ENCODE measurements at places on chromosomes 1 and 21.

GRCh38 chr1:154810571-154810970 lies 59.5 kb downstream of the KCNN3 start:
- DNase-seq, result no peak

DNA sequence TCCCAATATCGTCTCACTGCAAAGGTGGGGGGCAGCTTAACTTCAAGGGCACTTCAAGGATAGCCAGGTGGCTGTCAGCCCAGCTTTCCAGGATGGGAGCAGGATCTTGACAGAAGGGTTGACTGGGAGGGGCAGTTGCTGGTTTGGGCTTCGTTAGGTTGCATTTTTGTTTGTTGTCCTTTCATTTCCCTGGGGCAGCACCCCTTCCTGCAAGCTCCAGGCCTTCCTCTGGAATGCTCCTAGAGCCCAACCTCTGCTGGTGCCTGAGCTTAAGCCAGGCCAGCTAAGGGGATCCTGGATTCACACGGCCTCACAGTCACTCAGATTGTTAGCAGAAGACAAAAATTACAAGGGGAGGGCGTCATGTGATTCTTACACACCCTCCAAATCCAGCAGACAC lies 4.1 kb upstream of the OLIG2 start:
- no peak for DNase-seq

DNA sequence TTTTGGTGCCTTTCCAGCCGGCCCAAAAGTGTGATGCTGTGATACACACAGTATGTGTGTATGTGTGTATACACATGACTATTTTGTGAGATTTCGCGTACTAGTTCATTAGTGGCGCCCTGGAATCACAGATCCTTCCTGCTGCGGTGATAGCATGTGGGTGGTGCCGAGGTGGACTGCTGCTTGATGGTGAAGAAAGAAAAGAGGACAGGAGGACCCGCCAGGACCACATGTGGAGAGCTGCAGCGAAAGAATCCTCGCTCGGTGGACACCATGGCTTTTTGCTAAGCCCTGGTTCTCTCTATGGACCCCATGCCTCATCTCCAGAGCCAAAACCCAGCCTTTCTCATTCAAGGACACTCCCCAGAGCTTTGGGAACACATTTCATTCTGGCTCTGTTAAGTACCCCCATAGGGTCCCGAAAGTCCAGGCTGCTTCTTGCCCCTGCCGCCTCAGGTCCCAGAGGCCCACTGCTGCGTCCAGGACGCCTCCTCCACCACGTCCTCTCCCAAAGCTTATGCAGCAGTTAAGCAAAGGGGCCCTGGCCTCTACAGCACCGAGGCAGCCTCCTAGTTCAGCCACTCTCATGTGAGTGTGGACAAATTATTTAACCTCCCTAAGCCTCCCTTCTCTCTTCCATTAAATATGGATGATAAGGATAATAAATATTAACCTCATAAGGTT lies 32.8 kb upstream of the COX20 start:
- DNase-seq, result no peak

DNA sequence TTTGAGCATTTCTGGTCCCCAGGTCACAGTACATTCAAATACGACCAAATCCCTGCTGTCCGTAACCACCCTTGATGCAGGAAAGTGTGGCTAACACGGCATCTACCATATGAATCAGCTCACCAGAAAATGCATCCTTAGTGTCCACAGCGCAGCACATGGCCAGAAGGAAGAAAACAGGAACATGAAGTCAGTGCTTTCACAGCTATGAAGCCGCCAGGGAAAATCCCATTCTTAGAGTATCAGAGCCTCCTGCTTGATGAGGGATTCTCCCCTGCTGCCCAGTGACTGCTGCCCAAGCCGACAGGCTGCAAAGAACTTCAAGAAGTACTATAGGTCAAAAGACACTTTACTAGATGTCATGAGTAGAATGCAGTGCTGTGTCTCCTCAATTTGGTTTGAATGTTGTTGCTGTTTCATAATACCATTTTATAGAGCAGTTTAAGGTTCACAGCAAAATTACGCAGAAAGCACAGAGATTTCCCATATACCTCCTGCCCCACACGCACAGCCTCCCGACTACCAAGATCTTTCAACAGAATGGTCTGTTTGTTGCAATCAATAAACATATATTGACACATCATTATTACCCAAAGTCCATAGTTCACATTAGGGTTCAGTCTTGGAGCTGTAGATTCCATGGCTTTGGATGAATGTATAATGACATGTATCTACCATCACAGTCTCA lies 14.5 kb downstream of the TIAM1 start:
- DNase-seq, result no peak

DNA sequence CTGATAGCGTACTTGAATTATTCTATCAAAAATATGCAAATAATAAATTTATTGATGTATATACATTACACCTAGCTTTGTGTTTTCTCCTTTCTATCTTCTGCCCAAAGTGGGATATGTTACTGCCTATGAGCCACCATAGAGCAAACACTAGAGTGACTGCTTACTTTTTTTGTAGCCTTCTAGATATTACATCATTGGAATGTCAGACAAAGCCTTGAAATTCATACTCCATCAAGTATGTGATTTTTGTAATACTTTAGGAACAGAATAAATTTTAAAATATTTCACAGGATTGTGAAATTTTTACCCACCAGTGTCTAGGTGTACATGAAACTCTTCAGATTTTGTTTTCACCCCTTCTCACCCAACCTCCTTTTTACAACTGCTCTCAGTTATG lies 787.6 kb downstream of the USP25 start:
- peak; percentile 71 for DNase-seq

GRCh38 chr1:31765516-31765915 lies 1.4 kb upstream of the ADGRB2 start:
- no peak for DNase-seq

DNA sequence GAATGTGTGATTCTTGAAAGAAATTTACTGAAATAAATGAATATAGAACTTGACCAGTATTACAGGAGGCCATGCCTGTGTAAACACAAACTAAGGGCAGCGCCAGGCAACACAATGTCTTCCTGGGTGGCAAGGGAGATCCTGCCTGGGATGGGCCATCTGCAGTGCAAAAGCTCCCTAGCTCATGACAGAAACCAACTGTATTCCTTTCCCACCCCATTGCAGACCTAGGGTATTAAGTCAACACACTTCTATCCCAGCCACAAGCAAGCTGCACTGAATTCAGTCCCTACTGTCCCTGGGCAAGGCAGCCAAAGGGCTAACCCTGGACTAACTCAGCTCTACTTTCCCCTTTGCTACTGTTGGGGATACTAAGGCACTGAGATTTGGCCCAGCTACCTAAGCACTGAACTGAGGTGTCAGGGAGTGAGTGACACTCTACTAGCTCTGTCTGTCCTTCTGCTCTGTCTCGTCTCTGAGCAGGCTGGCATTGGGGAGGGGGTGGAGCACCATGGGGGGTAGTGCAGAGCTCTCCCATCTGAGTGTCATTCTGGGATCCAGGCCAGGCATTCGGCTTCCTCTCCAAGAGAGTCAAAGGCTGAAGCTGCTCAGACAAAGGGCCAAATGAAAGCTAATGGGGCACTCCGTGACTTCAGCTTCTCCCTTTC lies 2.5 kb downstream of the INKA2 start:
- DNase-seq, result peak; percentile 78

GRCh38 chr1:211737115-211738035 lies 62.0 kb upstream of the NEK2 start:
- DNase-seq, result no peak

- DNase-seq, result peak; percentile 38
These were observed 259.9 kb downstream of the HHIPL2 start for GRCh38 chr1:222288053-222288452.

DNA sequence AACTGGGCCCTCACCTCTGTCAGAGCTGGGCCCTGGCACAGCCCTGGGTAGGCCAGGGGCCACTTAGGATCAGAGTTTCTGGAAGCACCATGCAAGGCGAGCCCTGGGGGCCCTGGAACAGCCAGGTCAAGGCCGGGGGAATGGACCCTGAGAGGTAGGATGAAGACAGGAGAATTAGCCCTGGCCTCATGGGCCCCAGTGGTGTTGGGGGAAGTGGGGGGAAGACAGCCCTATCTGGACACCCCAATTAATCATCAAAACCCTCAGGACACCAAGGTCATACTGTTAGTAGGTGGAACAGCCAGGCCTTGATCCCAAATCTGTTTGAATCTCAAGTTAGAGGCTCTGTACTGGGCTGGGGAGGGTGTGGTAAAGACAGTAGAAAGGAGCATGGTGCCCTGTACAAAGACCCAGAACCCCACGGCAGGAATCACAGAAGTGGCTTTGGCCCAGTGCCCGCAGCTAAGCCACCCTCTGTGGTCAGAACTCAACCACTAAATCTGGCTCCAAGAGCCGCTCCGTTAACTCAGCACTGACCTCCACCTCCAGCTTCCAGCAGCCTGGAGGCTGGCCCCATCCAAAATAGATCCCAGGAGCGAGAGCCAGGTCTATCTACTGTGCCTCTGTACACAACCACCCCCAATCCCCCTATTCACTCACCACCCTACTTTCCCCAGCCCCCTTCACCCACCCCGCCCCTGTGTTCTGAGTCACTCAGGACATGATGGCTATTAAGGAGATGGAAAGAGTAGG lies 14.0 kb upstream of the TRIM63 start:
- no peak for DNase-seq

DNA sequence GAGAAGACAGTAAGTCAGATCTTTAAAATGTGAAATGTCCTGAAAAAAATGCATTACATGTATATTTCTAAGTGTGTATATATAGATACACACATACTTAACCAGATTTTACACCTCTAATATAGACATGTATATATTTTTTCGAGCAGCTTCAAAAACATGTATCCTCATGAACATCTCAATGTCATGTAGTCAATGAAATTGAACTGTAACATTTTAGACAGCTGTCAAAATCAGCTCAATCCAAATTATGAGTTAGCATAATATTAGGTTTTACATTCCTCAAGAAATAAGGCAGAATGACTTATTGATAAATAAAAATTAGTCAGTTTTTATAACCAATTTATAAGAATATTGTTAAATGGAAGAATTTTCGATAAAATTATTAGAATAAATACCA lies 665.7 kb downstream of the BRINP3 start:
- no peak for DNase-seq

- DNase-seq, result no peak
These were observed 14.0 kb upstream of the SYNC start for GRCh38 chr1:32716312-32717148.

GRCh38 chr1:9505143-9505542 lies 34.1 kb upstream of the SLC25A33 start:
- DNase-seq, result no peak

DNA sequence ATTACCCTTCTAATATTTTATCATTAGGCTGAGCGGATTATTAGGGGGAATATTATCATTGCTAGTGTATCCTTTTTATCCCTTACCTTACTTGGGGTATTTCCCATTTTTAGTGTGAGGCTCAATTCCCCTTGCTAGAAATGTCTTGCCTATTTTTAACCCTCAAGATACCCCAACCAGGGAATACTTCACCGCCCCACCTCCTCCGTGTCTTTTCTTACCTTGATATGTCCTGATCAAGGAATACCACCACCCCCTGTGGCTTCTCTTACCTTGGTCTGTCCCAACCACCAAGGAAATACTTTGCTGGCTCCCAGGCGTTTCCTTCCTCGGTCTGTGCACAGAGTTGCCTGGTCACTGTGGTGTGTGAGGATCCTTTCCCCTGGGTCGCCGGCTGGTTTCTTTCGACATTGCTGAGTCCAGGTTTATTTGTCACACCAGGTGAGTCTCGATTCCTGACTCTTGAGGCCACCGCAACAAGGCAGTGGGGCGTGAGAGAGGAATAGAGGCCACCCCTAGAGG lies 57.8 kb downstream of the SERINC2 start:
- DNase-seq, result no peak

- no peak for DNase-seq
These were observed 44.1 kb upstream of the TINAGL1 start for GRCh38 chr1:31532173-31532572.

DNA sequence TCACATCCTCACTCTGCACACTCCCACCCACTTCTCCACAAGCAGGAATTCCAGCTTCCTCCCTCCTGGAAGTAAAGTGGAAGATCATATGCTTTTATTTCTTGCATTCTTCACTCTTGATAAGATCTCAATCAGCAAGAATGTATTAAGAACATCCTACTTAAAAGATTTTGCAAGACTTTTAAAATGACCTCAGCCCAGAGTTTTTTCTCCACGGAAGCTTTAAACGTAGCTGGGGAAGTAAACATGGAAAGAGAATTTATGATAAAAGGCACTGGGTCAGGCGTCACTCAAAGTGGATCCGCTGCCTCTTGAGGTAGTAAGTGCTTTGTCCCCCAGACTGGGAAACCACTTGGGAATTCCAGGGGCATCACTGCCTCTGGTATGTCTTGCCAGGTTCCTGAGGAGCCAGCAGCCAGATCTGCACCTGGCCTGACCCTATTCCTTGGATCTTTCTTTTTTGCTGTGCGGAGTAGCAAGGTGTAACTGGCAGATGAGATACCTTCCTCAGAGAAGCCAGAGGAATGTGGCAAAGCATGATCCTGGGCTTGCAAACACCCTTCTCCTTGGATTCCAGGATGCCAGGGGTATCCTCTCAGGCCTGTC lies 33.9 kb downstream of the CDK18 start:
- no peak for DNase-seq

DNA sequence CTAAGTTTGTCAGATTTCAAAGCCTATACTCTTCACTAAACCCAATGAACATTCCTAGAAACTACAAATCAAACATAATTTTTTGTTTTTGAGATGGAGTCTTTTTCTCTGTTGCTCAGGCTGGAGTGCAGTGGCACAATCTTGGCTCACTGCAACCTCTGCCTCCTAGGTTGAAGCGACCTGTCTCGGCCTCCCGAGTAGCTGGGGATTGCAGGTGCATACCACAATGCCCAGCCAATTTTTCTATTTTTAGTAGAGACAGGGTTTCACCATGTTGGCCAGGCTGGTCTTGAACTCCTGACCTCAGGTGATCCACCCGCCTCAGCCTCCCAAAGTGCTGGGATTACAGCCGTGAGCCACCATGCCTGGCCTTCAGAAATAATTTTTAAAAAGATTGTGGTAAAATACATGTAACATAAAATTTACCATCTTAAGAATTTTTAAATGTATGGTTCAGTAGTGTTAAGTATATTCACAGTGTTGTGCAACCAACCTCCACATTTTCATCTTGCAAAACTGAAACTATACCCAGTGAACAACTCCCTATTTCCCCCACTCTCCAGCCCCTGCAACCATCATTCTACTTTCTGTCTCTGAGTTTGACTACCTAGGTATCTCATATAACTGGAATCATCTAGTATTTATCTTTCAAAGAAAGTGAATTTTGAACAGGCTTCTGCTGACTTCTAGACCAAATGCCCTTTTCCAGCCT lies 2.7 kb upstream of the CFAP141 start:
- no peak for DNase-seq

- no peak for DNase-seq
These were observed 60.5 kb downstream of the RABGAP1L start for GRCh38 chr1:174219606-174220370.

- no peak for DNase-seq
These were observed 784 bp downstream of the RPL11 start for GRCh38 chr1:23692308-23692871.
